ENCODE measurements at places on chromosomes 13 and 19. TPM values are rescaled to one million over a fixed set of nuclear protein-coding genes. Genes with fewer than 3 reads are reported as not detected.
A peak's percentile ranks its signal among the peaks of the same experiment; 100 is the strongest.

Gene LAMP1
- 96.1 TPM for total RNA-seq

Gene KLK15
- not detected for total RNA-seq

DNA sequence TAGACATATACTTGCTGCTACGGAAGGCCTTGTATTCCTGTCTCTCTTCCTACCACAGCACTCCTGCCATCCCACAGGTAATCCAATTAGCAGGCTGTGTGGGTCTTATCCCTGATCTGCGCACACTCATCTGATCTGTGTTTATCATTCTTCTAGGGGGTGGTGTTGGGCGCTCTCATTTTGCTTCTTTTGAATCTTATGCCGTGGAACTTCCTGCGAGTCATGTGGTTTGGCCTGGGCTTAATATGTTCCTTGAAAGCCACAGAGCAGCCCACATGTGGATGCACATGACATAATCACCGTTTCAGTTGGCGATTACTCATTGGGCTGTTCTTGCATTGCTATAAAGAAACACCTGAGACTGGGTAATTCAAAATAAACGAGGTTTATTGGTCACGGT, 7.5 kb downstream of the RASA3 start:
- H3K36me3 ChIP-seq = no peaks in the 10 kb centered on the region
- no peak overlapping the region for H3K27ac ChIP-seq
- H3K27me3 ChIP-seq = no peaks in the 10 kb centered on the region

GRCh38 chr13:21949818-21950429, 279.1 kb downstream of the FGF9 start:
- H3K4me1 ChIP-seq = no peaks in the 10 kb centered on the region
- no peak for DNase-seq
- H3K4me3 ChIP-seq = no peak overlapping the region
- no peaks in the 10 kb centered on the region for H3K27me3 ChIP-seq
- H3K36me3 ChIP-seq = no peaks in the 10 kb centered on the region
- H3K27ac ChIP-seq = no peak overlapping the region

DNA sequence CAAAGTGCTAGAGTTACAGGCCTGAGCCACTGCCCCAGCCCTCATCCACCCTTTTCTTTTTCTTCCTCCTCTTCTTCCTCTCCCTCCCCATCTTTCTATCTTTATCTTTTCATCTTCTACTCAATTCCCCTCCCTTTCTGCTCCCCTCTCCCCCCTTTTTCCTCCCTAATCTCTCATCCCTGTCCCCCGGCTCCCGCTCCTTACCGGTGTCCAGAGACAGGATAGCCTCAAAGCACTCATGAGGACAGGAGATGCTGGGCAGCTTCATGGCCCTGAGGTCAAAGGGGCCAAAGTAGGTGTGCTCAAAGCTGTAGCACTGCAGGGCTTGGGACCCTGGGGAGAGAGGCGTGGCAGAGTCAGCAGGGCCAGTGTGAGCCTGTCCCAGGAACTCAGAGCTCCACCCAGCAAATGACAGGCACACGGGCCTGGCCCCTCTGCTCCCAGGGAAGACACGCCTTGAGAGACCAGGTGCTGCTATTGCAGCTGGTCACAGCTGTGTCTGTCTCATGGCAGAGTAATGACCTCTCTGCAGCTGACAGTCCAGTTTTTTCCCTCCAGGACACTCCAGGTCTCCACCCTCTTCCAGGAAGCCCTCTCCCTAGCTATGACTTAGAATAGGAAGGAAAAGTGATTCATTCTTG, 2.6 kb downstream of the LYPD5 start:
- peaks cover 17% of the 10 kb centered on the region for H3K4me1 ChIP-seq
- H3K4me3 ChIP-seq = peak overlapping the region; percentile 67
- H3K36me3 ChIP-seq = no peaks in the 10 kb centered on the region
- no peak for DNase-seq
- peaks cover 54% of the 10 kb centered on the region for H3K27me3 ChIP-seq

DNA sequence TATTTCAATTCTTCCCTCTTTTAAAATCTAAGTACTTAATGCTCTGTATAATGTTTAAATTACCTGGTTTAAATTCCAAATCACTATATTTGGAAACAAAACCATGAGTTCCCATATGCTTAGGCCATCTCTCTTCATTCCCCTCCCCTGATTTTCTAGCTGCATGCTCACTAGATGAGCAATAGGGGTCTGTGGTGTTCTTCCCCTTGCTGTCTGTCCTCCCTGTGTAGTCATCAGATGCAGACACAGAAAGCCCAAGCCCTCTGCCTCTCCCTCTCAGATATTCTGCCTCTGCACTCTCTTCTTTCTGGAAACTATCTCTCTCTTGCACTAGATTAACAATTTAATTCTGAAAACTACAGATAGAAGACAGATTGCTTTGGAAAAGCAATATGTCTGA, 1730.2 kb downstream of the OLFM4 start:
- no peak overlapping the region for H3K4me3 ChIP-seq
- no peaks in the 10 kb centered on the region for H3K4me1 ChIP-seq
- H3K27me3 ChIP-seq = no peaks in the 10 kb centered on the region
- no peaks in the 10 kb centered on the region for H3K36me3 ChIP-seq

GRCh38 chr13:40337651-40338050, 328.8 kb downstream of the FOXO1 start:
- no peaks in the 10 kb centered on the region for H3K36me3 ChIP-seq
- DNase-seq = no peak
- H3K4me3 ChIP-seq = no peak overlapping the region

DNA sequence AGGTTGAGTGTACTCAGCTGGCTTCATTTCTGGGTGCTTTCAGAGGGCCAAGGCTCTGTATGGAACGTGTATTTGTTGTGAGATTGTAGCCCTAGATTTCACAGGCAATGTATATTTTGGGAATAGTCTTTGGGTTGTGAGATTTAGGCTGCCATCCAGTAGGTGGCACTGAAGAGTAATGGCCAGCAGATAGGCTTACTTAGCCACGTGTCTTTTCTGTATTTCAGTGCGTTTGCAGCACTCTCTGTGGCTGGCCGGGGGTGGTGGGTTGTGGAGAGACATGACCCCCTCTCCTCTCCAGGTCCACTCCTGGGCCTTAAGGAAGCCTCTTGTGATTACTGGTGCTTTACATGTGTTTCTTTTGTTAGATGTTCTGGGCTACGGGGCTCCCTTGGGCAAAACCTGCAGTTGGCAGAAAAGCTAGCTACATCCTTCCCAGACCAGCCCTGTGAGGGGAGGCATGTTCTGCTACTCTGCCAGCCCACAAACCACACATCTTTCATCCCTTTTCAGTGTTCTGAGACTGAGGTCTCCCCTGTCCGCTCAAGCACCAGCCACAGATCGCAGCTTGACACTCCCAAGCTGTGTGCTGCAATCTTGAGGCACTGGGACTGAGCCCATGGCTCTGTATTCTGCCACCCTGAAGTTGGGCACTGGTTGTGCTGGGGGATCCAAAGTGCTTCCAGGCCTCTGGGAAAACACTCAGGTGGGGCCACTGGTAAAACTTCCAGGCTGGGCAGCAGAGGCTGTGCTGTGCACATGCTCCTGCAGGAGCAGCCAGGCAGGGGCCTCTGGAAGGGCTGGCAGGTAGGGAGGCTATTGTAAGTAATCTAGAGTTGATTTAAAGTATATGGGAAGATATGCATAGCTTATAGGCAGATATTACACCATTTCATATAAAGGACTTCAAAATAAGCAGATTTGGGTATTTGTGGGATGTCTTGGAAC, 1096.8 kb upstream of the PCDH20 start:
- DNase-seq = no peak
- no peak overlapping the region for H3K4me3 ChIP-seq
- no peak overlapping the region for H3K27ac ChIP-seq
- H3K27me3 ChIP-seq = no peaks in the 10 kb centered on the region
- H3K4me1 ChIP-seq = no peaks in the 10 kb centered on the region

All from left ventricle myocardium inferior (tissue), 1 donor.